HT1080 (cell line): ENCODE measurements at places on chromosomes 4 and X.

GRCh38 chr4:147658501-147658900, 25.5 kb downstream of the PRMT9 start:
- no peak for DNase-seq

GRCh38 chrX:113297437-113297836, 456.8 kb upstream of the AMOT start:
- DNase-seq, result no peak

GRCh38 chr4:183393446-183393845, 51.0 kb upstream of the CDKN2AIP start:
- no peak for DNase-seq

- DNase-seq, result no peak
These were observed 150.9 kb downstream of the ENPP6 start for GRCh38 chr4:184066584-184067300.

DNA sequence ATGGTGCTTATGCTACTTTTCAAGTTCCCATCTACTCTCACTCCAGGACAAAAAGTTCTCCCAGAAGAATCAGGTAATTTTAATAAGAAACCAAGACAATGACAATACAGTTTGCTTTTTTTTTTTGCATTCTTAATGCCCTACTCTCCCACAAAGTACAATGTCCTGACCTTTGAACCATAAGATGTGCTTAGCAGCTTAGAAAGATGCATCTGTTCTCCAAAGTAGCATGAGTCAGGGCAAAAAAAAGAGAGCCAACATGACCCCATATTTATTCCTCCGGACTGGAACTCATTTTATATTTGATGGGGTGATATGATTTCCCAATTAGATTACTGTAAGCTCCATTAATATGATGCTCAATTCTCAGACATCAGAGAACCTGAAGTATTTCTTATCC, 16.5 kb upstream of the PDCL2 start:
- DNase-seq, result no peak

GRCh38 chr4:76060506-76060905, 14.0 kb upstream of the ART3 start:
- no peak for DNase-seq

DNA sequence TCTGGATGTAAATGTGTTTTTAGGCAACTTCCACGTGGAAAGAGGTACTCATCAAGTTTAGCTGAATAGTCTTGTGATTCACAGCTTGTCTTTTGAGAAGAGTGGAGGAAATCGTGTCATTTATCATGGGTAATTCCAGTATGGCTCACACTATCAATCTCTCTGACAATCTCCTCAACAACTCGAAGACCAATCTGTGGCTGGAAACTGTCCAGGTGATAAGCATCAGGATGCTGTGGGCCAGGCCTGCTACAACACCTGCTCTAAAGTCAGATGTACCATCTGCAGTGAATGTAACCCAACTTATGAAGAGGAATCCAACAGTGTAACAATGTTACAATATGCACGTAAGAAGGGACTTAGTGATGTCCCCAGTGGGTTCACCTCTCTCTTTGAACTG, 132.1 kb upstream of the GK2 start:
- DNase-seq, result no peak

- no peak for DNase-seq
These were observed 350.9 kb downstream of the MID1IP1 start for GRCh38 chrX:39152106-39152649.

- DNase-seq, result peak; percentile 5
These were observed 237.4 kb upstream of the UGT8 start for GRCh38 chr4:114361249-114361648.

- no peak for DNase-seq
These were observed 44.3 kb downstream of the TBC1D9 start for GRCh38 chr4:140711910-140712309.

- no peak for DNase-seq
These were observed 481.3 kb downstream of the NAF1 start for GRCh38 chr4:162685410-162685809.

DNA sequence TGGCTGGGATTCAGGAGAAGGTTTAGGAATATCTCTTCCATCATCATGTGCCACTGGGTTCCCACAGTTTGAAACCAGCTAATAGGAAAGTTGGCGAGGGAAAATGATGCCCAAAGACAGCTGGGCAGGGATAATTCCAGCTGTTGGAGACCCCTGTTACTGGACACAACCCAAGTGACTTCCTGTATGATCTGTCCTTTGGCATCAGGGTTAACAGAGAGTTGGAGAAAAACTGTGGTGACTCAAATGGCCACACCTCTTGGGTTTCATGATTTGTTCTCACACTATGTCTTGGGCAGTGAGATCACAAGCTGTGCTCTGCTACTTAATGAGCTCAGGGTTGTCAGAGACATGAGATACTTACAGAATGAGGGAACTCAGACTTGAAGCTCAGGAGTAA, 3.8 kb downstream of the FGF16 start:
- peak; percentile 68 for DNase-seq

DNA sequence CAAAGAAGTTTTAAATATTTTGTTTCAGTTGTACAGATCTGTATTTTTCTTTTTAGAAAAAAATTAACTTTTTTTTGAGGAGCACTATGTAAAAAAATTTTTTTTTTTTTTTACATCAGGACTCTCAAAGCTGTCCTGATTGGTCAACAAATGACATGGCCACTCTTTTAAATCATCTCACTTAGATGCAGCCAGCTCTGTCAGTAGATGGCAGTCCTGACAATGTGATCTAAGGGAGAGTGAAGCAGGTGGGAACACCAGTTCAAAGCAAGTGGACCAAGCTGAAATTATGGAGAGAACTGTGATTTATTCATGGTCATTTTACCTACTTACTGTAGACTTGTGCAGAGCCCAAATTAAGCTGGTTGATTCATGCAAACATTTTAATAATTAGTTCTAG, 174.7 kb upstream of the GPRIN3 start:
- peak; percentile 50 for DNase-seq

DNA sequence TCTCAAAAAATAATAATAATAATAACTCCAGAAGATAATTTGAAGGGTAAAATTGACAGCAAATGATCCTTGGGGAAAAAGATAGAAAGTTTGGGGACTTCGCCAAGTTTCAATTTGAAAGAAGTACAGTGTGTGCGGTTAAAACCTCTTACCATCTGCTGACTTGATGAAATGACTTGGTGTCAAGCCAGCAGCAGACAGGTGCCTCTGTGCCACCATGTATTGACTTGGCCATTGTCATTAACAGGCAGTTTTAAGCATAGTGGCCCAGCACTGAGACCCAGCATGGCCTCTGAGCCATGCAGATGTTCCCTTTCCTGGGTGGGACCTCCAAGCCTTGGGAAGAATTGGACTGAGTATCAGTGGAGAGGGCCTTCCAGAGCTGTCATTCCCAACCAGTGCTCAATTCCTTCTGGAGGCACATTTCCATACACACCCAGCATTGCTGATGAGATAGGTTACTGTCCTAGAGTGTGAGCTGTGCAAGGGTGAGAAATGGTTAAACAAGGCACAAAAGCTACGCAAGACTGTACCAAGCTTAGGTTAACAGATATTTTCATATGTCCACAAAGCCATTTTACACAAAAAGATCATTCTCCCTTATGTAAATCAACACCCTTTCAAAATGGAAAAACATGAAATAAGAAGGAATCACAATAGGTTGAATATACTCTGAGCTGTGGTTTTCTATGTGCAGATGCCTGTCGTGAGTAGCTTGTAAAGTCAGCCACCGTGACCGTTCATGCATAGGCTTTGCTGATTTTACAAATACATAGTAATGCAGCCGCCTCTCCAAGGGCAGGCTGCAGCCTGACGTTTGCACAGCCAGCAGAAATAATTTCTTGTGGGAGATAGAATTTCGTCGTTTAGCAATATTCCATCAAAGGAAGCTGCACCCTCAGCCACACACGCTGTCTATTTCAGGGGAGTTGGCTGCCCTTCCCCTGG, 59.4 kb upstream of the FBXW7 start:
- DNase-seq, result no peak

DNA sequence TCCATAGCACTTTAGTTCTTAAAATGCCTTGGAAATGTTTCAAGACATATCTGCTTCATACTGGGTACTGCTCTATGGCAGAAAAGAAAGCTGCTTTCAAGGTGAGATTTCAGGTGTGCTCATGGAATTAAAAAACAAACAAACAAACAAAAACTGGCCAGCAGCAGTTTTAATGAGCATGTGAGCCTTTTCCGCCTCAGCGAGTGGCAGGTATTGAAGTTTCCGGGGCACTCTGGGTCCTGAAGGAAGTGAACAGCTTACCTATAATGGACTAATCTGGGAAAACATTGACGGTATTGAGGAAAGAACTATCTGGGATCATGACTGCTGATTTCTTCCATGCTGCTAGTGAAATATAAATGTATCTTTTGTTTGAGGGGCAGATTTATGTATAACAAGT, 194.6 kb downstream of the MAML3 start:
- DNase-seq, result no peak

DNA sequence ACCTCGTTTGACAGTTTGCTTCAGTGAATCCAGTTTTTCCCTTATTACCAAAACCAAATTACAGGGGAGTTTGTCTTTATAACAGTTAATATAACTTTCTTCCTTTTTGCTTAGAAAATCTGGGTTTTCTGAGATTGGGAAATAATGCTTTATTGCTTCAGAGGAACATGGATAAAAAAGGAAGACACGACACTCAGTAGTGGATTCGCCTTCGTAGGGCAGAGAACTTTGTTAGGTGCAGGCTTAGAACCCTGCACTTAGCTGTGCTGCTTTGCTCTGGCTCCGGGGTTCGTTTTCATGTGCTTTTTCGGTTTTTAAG, 188.2 kb downstream of the SOWAHB start:
- no peak for DNase-seq

- no peak for DNase-seq
These were observed 4.3 kb upstream of the SLC26A1 start for GRCh38 chr4:997375-998071.

- DNase-seq, result no peak
These were observed 112.2 kb downstream of the DHX15 start for GRCh38 chr4:24472161-24472510.

- DNase-seq, result no peak
These were observed 1005.9 kb downstream of the PDHA2 start for GRCh38 chr4:96845819-96846218.

GRCh38 chrX:41604766-41605543, 83.8 kb upstream of the GPR34 start:
- no peak for DNase-seq

- no peak for DNase-seq
These were observed 30.5 kb downstream of the STARD8 start for GRCh38 chrX:68677998-68678397.

DNA sequence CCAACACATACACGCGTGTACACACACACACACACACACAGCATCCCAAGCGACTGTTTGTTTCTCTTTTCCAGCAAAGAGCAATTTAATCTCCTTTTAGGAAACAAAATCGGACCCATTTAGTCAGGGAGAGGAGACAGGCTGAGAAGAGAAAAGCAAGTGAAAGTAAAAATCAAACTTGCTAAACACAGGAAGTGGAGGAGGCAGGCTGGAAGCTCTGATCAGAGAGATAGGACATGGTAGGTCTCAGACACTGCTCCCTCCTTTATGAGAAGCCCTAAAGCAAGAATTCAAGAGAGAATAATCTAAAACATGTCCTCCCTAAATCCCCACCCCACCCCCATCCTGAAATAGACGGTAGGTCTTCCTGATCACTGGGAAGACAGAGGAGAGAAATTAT, 62.3 kb downstream of the GPC3 start:
- DNase-seq, result no peak

- peak; percentile 15 for DNase-seq
These were observed 190.2 kb downstream of the DCLK2 start for GRCh38 chr4:150268444-150268843.

- peak; percentile 50 for DNase-seq
These were observed 298.1 kb downstream of the ANKRD50 start for GRCh38 chr4:124414276-124415040.

- no peak for DNase-seq
These were observed 2332.1 kb downstream of the PCDH7 start for GRCh38 chr4:33052241-33052640.

DNA sequence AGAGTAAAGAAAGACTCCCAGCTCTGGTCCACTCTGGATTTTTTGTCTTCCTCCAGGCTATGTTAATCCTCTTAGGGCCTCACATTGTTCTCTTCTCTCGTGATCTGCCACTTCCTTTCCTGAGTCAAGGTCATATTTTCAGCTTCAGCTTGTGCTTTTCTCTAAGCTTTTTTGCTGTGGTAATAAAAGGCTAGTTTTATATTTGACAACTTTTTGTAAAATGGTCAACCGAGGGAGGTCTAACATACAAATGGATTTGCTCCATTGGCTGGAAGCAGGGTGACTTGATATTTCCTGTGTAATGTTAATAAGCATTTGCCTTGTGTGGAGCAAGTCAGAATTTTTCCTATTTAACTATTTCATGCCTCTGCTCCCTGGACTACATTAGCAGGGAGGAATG, 239.7 kb downstream of the RAB28 start:
- no peak for DNase-seq

GRCh38 chr4:60088807-60089486, 1111.2 kb upstream of the ADGRL3 start:
- no peak for DNase-seq

- no peak for DNase-seq
These were observed 9.5 kb downstream of the DOK7 start for GRCh38 chr4:3472411-3473141.

- DNase-seq, result no peak
These were observed 41.0 kb downstream of the GAB1 start for GRCh38 chr4:143377611-143378099.
